ENCODE measurements at places on chromosomes 5 and 9.

DNA sequence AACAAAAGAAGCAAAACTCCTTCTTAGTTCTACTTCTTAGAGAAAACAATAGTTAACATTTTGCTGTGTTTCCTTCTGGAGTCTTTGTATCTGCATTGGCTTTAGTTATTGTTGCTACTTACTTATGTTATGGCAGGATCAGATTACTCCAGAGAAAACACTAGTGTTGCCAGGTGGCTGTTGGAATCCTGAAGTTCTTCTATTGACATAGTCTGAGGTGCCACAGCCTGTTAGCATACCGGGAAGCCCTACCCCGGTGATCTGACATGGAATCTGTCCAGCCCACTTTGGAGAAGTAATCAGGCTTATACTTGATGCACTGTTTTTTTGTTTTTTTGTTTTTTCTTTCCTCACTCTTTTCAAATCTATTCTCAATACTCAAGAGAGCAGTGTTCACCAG lies 68.5 kb upstream of the CEP78 start:
- DNase-seq: no peak
- no peak overlapping the region for H3K27ac ChIP-seq
- no peak overlapping the region for H3K4me3 ChIP-seq
- no peaks in the 10 kb centered on the region for H3K4me1 ChIP-seq

DNA sequence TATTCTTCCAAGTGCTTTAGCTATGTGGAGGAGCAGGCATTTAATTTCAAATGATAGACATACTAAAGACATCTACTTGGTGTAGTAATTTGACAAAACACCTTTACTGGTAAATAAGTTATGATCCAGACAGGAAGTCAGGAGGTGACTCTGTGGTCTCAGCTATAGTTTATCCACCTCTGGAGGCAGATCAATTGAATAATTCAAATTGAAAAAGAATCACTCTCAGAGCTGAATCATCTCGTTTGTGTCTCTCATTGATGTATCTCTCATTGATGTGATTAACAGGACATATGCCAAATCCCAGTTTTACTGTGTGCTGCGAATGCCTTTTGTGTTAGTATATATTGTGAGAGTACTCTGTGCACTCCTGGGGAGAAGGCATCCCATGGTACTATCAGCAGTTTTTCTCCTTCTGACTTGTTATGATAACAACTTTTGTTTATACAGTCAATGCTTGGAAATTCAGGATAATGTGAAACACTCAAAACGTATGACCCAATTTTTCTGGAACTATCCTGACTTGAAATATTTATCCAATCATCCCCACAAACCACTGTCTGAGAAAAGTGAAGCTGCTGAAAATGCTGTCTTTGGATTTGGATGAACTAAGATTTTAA lies 48.5 kb upstream of the DAB2 start:
- peaks cover 14% of the 10 kb centered on the region for H3K27me3 ChIP-seq
- no peak overlapping the region for H3K27ac ChIP-seq
- H3K36me3 ChIP-seq: no peaks in the 10 kb centered on the region
- DNase-seq: no peak
- H3K4me1 ChIP-seq: no peaks in the 10 kb centered on the region

GRCh38 chr5:118008779-118009178 lies 979.6 kb downstream of the DTWD2 start:
- no peaks in the 10 kb centered on the region for H3K27me3 ChIP-seq
- no peak overlapping the region for H3K4me3 ChIP-seq
- no peaks in the 10 kb centered on the region for H3K4me1 ChIP-seq
- no peaks in the 10 kb centered on the region for H3K36me3 ChIP-seq
- no peak for DNase-seq

DNA sequence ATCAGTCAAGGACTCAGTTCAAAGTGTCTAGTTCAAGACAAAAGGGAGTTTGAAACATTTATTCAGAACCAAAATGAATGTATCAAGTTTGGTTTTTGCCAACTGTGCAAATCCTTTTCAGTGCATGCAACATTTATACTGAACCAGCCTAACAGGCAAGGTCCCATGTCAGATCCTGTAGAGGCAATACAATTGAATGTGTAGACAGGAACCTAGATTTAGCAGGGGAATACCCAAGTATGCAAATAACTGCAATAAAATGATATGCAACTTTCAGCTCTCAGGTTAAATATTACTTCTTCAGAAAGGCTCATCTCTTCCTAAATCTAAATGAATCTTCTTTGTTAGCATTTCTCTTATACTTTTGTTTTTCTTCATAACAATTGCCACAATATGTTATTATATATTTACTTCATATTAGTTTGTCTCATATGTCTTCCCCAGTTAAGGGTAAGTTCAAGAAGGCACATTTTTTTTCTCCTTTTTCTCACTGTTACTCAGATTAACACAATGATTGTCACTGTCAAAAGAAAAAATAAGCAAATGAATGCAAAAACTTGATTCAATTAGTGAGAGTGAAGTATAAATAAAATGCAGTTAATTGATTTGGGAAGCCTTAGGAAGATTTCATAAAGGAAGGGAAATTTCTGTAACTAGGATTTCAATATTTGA lies 163.9 kb upstream of the RASA1 start:
- DNase-seq: no peak
- H3K27me3 ChIP-seq: no peaks in the 10 kb centered on the region
- peaks cover 11% of the 10 kb centered on the region for H3K4me1 ChIP-seq

DNA sequence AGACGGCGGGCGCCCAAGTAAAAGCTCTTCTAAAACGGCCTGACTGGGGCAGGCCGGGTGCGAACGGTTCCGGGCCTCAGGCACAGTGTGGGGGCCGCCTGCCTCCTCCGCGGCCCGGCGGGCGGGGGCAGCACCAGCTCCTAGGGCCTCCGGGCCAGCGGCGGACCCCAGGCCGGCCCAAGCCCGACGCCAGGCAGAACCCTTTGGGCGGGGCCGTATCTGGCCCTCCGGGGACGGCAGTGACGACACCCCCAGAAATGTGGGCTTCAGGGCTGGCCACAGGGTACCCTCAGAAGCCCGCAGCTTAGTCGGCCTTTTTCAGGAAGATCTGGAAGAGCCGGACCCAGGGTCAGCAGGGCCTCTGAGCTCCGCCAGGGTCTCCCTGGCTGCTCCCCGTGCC lies 4.0 kb downstream of the LTC4S start:
- peaks cover 37% of the 10 kb centered on the region for H3K4me1 ChIP-seq
- peaks cover 49% of the 10 kb centered on the region for H3K36me3 ChIP-seq
- DNase-seq: no peak
- no peaks in the 10 kb centered on the region for H3K27me3 ChIP-seq
- H3K27ac ChIP-seq: peak overlapping the region; percentile 58
- no peak overlapping the region for H3K4me3 ChIP-seq

DNA sequence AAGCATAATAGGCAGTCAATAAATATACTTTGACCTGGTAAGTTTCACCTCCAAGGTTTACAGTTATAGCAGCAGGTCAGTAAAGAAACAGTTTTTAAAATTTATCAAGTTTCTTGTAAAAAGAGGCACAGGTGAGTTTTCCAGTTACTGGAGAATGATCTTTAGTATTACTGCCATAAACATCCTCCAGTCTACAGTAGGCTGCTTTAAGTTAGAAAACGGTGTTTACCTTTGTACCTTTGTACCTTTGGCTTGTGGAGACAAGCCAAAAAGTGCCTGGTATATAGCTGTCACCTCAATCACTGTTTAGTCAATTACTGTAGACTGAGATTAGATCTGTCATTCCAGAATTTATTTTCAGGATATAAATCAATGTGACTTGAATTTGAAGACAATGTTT lies 42.7 kb upstream of the SRFBP1 start:
- H3K36me3 ChIP-seq: no peaks in the 10 kb centered on the region
- no peaks in the 10 kb centered on the region for H3K4me1 ChIP-seq
- peaks cover 10% of the 10 kb centered on the region for H3K27me3 ChIP-seq
- H3K4me3 ChIP-seq: no peak overlapping the region
- no peak for DNase-seq
- H3K27ac ChIP-seq: no peak overlapping the region

All from effector memory CD8-positive, alpha-beta T cell (primary cell).